Stimulated activated CD4-positive, alpha-beta T cell treated with anti-CD3 and anti-CD28 coated beads, Interleukin-15, amount 100 ng/mL, for 1 hour (primary cell): ENCODE measurements at places on chromosomes 2 and 18.

DNA sequence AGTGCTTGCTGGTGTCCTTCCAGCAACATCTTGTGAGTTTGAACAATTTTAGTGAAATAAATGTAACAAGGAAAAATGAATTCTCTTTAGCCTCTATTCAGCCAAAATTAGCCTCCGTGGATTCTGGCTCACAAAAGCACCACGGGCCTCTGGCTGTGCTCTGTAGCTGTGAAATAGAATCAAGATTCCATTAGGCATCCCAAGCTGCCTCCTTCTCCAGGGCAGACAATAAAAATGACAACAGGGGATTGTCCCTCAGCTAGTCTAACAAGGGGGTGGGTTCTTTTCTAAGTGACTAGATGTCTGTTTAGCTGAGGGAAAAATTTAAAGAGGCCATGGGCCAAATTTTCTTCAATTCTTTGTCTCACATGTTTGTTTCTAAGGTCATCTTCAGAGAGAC is 254.7 kb upstream of the FIGN start:
- no peak for DNase-seq

- DNase-seq = no peak
These were observed 2.9 kb upstream of the CASP8 start for GRCh38 chr2:201257381-201257955.

DNA sequence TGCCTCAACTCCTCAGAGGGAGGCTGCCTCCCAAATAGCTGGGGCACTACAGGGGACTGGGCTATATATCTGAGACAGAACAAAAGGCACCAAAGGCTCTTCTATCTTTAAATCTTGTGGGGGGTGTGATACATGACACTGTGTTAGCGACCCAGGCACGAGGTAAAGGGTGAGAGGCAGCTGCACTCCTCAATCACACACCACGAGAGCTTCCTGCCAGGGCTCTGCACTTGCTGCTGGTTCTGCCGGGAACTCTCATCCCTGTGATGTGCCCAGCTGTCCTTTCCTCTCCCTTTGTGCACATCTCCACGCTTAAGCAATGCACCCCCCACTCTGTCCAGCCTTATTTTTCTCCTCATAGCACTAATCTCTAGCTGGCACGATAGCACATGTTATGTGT is 32.4 kb downstream of the NPC1 start:
- no peak for DNase-seq

DNA sequence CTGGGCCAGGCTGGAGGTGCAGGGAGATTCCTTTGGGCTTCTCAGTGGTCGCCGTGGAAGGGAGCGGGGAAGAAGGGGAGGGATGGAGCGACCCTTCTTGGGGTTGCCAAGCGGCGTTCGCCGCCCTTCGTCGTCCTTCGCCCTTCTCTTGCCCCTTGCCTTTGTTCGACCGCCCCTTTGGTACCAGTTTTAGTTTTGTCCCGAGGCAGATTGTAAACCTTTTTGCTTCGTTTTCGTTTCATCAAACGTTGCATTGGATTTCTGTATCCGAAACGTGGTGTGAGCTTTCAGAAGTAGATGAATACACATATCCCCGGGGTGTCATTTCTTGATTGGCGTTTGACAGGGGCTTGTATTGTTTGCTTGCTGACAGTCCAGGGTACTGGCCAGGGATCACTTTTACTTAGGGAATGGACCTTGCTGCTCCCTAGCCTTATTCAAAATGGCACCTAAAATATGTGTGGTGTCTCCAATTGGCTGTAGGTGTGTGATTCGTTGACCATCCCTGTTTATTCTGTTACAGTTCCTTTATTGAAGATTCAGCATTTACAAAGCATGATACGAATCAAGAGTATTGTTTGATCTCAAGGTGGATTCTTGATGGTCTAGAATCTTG is 788 bp downstream of the USP14 start:
- no peak for DNase-seq

GRCh38 chr2:183089192-183089851 is 10.8 kb downstream of the DUSP19 start:
- no peak for DNase-seq

- no peak for DNase-seq
These were observed 27.1 kb upstream of the SERPINB12 start for GRCh38 chr18:63514888-63515678.

GRCh38 chr2:69509011-69509749 is 71.9 kb upstream of the NFU1 start:
- no peak for DNase-seq

- no peak for DNase-seq
These were observed 116.0 kb downstream of the SETBP1 start for GRCh38 chr18:44796429-44797428.

- no peak for DNase-seq
These were observed 43.4 kb downstream of the CCDC102B start for GRCh38 chr18:68841301-68841700.

GRCh38 chr18:42588786-42589185 is 526.7 kb downstream of the RIT2 start:
- no peak for DNase-seq

GRCh38 chr2:139631966-139632365 is 851.8 kb upstream of the NXPH2 start:
- DNase-seq = no peak

- no peak for DNase-seq
These were observed 90.5 kb downstream of the LRATD1 start for GRCh38 chr2:14722904-14723570.

DNA sequence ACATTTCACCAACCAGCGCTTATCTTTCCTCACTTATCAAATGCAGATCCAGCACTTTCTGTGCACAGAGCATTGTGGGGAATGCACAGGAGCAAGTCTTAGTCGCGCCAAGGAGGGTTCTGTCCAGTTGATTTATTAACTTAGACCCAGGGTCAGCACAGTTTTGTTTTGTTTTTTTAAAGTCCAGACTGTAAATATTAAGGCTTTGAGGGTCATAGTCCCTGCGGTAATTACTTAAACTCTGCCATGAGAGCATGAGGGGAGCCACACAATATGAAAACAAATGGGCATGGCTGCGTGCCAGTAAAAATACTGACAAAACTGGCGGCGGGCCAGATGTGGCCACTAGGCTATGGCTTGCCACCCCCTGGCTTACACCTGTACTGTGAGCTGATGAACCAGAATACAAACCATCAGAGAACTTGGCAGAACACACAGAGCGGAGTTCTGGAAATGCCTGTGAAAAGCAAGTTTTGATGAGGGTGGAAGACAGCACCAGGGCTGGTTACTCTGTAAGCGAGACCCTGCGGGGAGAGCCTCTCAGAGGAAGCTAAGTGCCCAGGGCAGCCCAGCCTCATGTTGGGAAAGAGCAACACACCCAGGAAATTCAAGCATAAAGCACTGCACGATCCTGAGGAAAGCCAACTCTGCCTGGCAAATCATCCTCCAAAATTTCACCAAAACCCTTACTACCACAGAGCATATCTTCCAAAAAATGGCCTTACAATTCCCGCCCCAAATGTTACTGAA is 43.6 kb downstream of the L3MBTL4 start:
- no peak for DNase-seq

DNA sequence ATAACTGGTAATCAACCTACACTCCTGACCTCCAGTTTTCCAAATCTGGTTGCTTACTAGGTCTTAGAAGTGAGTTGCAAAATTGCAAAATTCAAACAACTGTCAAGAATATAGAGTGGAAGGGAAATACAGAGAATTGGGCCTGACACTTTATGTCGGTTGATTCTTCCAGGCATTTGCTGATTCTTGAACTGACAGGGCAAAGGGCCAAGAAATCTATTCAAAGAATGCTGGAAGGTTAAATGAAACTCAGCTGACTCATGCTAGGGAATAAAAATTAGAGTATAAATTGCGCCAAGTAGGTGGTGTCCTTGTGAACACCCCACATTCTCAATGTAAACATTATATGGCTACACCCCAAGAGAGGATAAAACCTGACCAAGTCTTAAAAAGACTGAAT is 21.5 kb upstream of the ZSCAN30 start:
- no peak for DNase-seq

DNA sequence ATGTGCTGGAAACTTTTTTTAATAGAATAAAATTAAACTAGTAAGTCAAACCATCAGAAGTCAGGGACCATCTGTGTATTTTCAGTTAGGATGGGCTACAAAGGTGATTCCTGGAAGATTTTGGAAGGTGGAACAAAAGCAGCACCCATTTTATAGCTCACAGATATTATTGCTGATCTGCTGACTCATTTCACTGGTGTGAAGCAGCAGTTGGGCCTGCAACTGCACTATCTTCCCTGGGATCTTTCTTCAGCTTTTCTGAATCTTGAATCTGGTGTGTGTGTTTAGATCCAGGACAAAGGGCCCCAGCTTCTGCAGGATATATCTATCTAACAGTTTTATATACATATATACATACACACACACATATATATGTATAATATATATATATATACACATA is 35.6 kb upstream of the BCL11A start:
- DNase-seq = no peak

DNA sequence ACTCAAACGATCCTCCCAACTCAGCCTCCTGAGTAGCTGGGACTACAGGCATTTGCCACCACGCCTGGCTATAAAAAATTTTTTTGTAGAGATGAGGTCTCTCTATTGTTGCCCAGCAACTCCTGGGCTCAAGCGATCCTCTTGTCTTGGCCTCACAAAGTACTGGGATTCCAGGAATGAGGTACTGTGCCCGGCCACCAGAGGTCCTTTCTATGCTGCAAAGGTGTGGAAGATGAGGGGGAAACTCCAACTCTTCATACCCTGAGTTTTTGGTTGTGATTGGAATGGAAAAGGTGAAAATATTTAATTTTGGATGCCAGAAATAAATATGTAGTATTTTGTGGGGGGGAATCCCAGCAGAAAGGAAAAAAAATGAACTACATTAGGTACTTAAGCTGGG is 36.0 kb downstream of the MRPL33 start:
- DNase-seq = no peak

DNA sequence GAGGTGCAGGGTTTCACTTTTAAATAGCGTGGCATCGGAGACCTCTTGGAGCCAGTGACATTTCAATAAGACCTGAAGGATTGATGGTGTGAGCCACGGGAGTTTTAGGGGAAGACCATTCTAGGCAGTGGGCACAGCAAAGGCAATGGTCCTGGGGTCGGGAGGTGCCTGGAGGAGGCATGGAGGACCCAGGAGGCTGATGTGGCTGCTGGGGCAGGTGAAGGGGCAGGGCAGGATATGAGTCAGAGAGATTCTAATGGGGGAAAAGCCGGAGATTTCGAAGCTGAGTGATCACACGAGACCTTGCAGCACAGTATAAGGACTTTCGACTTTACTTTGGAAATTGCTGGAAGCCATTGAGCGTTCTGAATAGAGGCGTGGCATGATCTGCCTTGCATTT is 79.6 kb upstream of the KCNE4 start:
- no peak for DNase-seq

- no peak for DNase-seq
These were observed 157.1 kb downstream of the DYM start for GRCh38 chr18:49303379-49303778.

GRCh38 chr2:126970583-126970982 is 71.9 kb downstream of the TEX51 start:
- no peak for DNase-seq

- no peak for DNase-seq
These were observed 683.2 kb downstream of the SATB2 start for GRCh38 chr2:198774576-198774975.

DNA sequence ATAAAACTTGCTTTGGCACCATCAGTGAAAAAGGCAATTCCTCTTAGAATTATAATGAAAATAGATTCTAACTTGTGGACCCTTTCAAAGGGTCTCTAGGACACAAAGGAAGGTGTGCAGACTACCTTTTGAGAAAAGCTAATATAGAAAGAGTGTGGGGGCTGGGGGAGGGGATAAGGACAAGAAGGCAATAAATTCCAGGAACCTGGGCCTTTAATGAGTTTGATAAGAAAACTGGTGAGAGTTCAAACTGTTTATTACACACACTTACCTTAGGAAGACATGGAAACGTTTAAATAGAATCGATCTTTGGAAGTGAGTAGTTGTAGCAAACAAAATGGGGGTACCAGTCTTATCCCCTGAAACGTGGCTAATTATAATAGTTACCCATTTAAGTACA is 39.6 kb upstream of the PGAP1 start:
- DNase-seq = no peak

GRCh38 chr2:17911491-17912260 is 33.2 kb downstream of the KCNS3 start:
- no peak for DNase-seq

DNA sequence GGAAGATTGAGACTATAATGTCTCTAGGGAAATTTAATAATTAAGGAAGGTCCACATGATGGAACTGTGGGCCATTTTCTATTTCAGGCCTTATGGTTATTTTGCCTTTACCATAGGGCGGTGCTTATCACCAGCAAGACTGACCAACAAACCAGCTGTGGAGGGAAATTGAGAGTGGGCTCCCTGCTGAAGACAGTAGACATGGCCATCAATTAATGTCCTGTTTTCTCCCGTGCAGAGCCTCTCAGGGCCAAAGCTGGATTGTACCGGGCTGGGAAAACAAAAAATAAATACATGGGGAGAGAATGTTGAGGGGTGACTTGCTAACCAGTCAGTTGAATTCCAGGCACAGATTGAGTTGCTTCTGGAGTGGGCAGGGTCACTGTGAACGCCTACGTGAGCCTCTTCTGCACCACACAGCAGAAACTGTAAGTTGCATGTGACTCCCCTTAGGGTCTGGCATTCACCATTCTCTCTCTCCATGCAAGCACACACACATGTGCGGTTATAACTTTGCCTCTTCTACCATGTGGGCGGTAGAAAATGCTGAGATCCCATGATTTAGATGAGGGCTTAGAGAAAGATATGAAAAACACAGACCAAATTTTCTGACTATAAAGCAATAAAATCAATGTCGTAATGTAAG is 128.5 kb downstream of the COPS8 start:
- no peak for DNase-seq

DNA sequence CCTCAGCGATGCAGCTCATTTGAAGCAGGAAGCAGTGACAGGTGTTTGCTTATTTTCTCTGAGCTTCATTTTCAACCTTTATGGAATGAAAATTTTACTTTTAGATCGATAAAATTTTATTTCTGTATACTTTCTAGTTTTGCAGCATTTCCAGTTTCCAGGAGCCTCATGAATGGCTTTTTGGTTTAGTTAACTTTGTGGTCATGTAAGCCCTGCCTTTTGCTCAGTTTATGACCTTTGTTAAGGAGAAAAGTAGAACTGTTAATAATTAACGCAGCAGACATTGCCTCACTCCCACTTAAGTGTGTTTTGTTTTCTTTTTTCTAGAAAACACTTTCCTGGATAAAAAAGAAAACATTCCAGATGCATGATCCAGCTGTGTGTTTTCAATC is 4.4 kb upstream of the FARP2 start:
- DNase-seq = no peak

DNA sequence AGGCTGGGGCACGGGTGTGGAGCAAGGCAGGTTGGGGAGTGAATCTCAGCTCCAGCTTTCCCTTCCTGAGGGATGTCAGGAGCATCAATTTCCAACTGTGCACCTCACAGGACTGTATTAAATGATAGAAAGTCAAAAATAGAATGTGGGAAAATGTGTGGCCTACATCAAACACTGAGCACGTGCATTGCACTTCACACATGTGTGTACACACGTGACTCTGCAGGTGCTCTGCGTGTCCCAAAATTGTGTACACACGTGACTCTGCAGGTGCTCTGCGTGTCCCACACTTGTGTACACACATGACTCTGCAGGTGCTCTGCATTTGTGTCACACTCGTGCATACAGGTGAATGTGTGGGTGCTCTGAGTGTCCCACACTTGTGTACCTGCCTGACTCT is 577.2 kb upstream of the SALL3 start:
- no peak for DNase-seq

GRCh38 chr18:63297687-63298399 is 21.7 kb downstream of the BCL2 start:
- no peak for DNase-seq
